ENCODE measurements at places on chromosomes 13 and 19. TPM values are rescaled to one million over a fixed set of nuclear protein-coding genes. Genes with fewer than 3 reads are reported as not detected.
A peak's percentile ranks its signal among the peaks of the same experiment; 100 is the strongest.

GRCh38 chr13:79986890-79987289 lies 354.0 kb downstream of the SPRY2 start:
- H3K27ac ChIP-seq = no peak overlapping the region
- no peaks in the 10 kb centered on the region for H3K4me1 ChIP-seq
- H3K36me3 ChIP-seq = no peaks in the 10 kb centered on the region
- DNase-seq = no peak
- H3K4me3 ChIP-seq = no peak overlapping the region
- no peaks in the 10 kb centered on the region for H3K27me3 ChIP-seq

GRCh38 chr13:39397896-39398265 lies 205.1 kb downstream of the LHFPL6 start:
- DNase-seq = no peak
- H3K27ac ChIP-seq = no peak overlapping the region
- H3K27me3 ChIP-seq = no peaks in the 10 kb centered on the region
- no peak overlapping the region for H3K4me3 ChIP-seq

- H3K4me1 ChIP-seq = peaks cover 32% of the 10 kb centered on the region
- DNase-seq = no peak
- H3K36me3 ChIP-seq = no peaks in the 10 kb centered on the region
- no peak overlapping the region for H3K4me3 ChIP-seq
- no peaks in the 10 kb centered on the region for H3K27me3 ChIP-seq
Observed at GRCh38 chr19:47157431-47158321, 27.0 kb downstream of the SAE1 start.

Gene TMEM221
- not detected for total RNA-seq

GRCh38 chr13:58953638-58954037 lies 1210.1 kb downstream of the DIAPH3 start:
- H3K4me1 ChIP-seq = no peaks in the 10 kb centered on the region
- DNase-seq = no peak

DNA sequence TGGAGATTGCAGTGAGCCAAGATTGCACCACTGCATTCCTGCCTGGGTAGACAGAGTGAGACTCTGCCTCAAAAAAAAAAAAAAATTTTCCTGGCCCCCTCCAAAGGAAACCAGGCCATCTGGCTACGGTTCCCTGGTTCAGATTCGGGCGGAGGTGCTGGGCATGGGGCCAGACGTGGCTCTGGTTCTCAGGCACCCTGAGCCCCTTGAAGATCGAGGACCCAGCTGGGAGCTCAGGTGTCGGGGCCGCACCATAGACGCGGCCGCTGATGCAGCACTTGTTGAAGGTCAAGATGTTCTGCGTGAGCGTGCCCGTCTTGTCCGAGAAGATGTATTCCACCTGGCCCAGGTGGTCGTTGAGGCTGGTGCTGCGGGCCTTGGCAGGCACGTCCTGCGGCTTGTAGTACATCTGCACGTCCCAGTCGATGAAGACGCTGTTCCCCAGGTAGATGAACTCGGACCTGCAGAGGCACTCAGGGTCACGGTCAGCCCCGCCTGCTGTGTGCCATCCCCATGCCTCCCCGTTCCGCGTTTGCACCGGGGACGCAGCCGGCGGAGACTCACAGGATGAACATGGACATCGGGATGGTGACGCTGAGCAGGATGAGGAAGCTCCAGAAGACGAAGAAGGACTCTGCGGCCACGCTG lies 12.3 kb downstream of the ATP8B3 start:
- peaks cover 13% of the 10 kb centered on the region for H3K36me3 ChIP-seq
- H3K27ac ChIP-seq = no peak overlapping the region
- H3K4me1 ChIP-seq = no peaks in the 10 kb centered on the region
- DNase-seq = no peak

DNA sequence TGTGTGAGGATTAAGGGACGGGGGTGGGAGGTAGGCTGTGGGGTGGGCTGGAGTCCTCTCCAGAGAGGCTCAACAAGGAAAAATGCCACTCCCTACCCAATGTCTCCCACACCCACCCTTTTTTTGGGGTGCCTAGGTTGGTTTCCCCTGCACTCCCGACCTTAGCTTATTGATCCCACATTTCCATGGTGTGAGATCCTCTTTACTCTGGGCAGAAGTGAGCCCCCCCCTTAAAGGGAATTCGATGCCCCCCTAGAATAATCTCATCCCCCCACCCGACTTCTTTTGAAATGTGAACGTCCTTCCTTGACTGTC lies 5.5 kb downstream of the FOSB start:
- H3K4me1 ChIP-seq = peaks cover 9% of the 10 kb centered on the region
- DNase-seq = no peak
- H3K36me3 ChIP-seq = no peaks in the 10 kb centered on the region
- no peak overlapping the region for H3K27ac ChIP-seq
- H3K27me3 ChIP-seq = peaks cover 57% of the 10 kb centered on the region

DNA sequence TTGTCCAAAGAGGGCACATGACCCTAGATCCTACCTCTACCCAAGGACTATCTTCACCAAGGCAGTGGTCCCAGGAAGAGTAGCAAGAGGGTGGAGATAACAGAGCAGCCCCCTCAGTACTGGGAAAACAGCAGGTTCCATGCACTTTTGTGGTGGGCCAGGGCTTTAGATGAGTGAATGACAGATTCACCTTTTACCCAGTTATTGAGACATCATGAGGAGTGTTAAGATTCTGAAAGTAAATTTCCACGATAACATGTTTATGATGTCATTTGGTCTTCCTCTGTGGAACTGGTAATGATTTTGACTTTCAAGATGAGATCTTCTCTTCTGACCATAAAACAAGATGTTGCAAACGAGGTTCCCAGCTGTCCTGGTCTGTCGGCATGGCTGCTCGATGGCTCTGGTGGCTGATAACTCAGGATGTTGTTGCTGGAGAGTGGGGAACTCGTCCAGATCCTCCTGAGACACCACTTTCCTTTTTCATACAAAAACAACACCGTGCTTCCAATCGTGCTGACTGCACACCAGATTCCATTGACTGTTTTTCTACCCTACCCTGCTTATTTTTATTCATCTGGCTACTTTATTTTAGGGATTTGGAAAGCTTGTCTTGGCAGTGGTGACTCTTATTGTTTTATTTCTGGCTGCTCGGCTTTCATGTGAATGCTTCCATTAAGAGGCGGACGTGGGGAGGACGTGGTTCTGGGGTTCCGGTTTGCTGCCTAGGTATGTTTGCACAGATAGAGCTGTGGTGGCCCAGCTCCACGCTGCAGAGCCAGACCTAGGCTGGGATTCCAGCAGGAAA lies 88.5 kb downstream of the LRCH1 start:
- H3K4me3 ChIP-seq = no peak overlapping the region
- no peaks in the 10 kb centered on the region for H3K36me3 ChIP-seq
- H3K27ac ChIP-seq = no peak overlapping the region

GRCh38 chr19:34676697-34677385 lies at the start of gene SCGB2B2:
SCGB2B2 (minus strand) TSS chr19:34677159; CDS start chr19:34594563, 82,596 bp downstream.
- H3K4me3 ChIP-seq = peak within 1 kb of the TSS; percentile 64
- no peak for DNase-seq
- H3K27me3 ChIP-seq = no peaks in the 10 kb centered on the region
